ENCODE measurements at places on chromosomes 16 and 17. TPM values are rescaled to one million over a fixed set of nuclear protein-coding genes. Genes with fewer than 3 reads are reported as not detected.
A peak's percentile ranks its signal among the peaks of the same experiment; 100 is the strongest.

DNA sequence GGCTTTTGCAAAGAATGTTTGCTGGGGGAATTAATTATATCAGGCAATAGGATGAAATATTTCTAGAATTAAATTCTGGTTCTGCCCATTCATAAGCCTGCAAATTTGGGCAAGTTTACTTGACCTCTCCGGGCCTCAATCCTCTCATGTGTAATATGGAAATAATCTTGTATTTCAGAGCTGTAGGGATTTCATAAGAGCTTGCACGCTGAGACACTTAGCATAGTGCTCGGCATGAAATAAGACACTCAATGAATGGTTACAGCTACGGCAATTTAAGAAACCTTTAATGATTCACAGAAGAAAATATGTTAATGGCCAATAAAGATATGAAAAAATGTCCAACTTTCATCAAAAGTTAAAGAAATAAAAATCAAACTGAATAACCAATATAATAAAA lies 40.6 kb upstream of the PITPNM3 start:
- DNase-seq: no peak

- DNase-seq: no peak
These were observed at the start of gene ZNF319 for GRCh38 chr16:57999971-58000705. Gene ZNF319 (minus strand): TSS chr16:58000672. CDS start chr16:57998265, 2,407 bp downstream.

DNA sequence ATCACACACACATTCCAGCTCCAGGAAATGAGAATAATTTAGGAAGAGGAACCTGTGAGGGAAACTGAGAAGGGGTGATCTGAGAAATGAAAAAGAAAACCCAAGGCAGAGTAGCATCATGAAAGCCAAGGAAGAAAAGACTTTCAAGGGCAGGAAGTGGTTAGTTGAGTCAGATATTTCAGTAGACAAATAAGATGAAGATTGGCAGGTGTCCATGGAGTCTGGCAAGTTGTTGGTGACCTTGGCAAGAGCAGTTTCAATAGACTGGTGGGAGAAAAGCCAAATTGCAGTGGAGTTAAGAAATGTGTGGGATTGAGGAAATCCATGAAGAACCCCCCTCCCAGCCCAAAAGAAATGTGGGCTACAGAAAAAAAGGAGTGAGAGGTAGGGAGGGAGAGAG lies 10.7 kb downstream of the GNAO1 start:
- DNase-seq: no peak

GRCh38 chr17:6948976-6949375 lies 46.9 kb upstream of the ALOX12 start:
- no peak for DNase-seq

- DNase-seq: no peak
These were observed 210.0 kb downstream of the FTO start for GRCh38 chr16:53913920-53914319.

DNA sequence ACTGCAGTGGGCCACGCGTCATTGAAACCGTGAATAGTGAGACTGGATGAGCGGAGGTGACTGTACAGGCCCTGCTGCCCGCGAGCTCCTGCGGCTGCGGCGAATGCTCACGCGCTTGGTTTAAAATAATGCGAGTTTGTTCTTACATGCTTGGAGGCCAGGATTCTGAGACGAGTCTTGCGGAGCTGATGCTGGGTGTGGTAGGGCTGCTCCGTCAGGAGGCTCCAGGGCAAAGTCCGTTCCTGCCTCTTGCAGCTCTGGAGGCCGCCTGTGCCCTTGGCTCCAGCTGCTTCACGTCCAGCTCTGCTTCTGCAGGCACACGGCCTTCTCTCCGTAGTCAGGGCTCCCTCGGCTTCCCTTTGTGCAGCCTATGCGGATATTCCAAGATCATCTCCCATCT lies 9.5 kb downstream of the ACSF3 start:
- DNase-seq: no peak

DNA sequence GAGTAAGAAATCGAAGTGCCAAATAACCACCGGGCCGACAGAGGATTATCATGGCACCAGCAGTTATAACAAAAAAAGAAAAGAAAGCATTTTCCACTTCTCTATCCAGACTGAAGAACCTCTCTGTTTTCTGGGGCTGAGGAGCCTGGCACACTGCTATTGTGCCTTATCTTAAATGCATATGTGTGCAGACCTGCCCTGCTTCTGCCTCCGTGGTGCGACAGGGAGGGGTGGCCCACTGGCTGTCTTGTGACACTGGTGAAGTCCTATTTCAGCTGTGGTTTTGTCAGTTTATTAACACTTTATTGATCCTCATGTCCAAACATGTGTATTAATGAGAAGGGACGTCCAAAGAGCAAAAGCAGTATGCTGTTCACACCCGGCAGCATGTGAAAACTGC lies 55.4 kb downstream of the CDK5R1 start:
- no peak for DNase-seq

GRCh38 chr16:13958474-13958873 lies 38.5 kb downstream of the ERCC4 start:
- no peak for DNase-seq

DNA sequence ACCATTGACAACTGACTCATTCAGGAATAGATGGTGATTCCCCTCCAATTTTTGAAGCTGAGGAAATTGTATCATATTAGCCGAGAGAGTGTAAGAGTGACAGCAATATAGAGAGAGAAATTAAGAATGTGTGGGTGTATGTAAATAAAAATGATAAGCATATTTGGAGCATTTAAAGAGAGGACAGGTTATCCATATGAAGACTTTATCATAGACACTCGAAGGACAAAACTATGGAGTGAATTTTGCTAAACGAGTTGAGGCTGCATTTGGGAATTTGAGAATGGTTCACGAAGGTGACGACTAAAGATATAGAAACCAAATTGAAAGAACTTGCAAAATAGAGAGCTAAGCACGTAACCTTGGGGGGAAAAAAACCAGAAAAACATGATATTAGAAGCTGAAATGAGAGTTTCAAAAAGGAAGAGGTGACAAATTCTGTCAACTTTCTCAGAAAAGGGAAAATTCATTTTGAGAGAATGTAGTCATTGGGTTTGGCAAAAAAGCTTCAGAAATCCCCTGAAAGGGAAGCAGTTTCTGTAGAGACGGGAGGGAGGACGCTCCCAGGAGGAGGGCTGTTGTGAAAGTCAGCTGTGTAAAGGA lies 129.7 kb downstream of the KCNJ2 start:
- no peak for DNase-seq

- DNase-seq: no peak
These were observed 10.8 kb downstream of the P2RX5 start for GRCh38 chr17:3685174-3685573.

GRCh38 chr16:89695875-89696669 lies 5.4 kb downstream of the SPATA2L start:
- no peak for DNase-seq

- peak; percentile 67 for DNase-seq
These were observed 41.5 kb downstream of the CD300LF start for GRCh38 chr17:74671031-74671771.

DNA sequence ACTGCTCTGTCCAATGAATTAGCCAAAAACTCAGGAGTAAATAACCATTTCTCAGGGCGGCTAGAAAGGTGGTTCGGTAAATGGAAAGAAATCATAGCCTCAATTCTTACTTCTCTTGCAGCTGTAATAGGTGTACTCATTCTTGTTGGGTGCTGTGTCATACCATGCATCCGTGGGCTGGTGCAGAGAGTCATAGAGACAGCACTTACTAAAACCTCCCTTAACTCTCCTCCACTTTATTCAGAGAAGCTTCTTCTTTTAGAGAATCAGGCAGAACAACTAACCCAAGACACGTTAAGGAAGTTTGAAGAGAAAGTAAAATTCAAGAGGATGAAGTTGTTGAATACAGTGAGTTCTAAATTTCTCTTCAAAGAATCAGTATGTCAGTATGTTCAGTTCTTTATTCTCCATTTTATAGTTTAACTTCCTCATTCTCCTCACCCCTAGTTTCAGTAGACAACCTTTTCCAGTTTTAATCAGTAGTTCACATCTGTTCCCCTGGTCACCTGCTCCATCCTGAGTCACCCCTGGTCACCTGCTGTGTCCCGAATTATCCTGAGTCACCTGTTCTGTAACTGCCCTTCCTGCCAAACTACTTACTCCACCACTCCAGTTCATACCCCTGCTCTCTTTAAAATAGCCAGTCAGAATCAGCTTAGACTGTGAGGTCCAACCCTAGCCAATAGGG lies 85.9 kb downstream of the EMP2 start:
- DNase-seq: no peak

- DNase-seq: no peak
These were observed 280.8 kb downstream of the SEC14L1 start for GRCh38 chr17:77421630-77421972.

DNA sequence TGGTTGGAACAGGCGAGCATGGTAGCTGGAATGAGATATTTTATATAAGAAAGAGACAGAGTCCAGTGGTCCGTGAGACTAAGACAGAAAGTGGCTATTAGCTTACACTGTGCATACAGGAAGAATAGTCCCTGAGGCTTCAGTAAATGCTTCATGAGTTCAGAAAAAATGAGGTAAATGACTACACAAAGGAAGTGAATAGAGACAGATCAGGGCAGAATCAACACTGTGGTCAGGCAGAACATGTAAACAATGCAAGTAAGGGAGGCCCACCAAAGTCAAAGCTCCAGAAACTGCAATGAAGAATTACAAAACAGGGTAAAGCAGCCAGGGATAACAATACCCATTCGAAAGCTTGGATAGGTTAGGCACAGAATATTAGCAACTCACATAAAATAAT lies 4.8 kb downstream of the ABCA10 start:
- peak; percentile 69 for DNase-seq

GRCh38 chr16:77171745-77172635 lies 19.0 kb upstream of the MON1B start:
- DNase-seq: peak; percentile 66

DNA sequence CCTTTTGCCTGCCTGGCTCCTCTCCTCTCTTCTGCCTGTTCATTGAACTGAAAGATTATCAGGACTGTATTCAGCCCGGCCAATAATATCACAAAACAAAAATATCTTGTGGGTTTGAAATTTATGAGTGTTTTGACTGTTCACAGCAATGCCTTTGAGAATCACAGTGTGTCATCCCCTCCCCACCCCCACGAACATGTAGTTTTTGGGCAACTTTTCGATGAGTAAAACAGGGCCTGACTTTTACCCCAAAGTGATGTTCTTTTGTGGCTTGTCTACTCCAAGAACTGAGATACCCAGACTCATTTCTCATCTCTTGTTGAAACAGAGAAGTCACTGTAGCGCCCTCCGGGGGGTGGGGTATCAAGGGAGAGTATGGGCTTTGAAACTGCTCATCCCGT lies 675.7 kb downstream of the WWOX start:
- no peak for DNase-seq

DNA sequence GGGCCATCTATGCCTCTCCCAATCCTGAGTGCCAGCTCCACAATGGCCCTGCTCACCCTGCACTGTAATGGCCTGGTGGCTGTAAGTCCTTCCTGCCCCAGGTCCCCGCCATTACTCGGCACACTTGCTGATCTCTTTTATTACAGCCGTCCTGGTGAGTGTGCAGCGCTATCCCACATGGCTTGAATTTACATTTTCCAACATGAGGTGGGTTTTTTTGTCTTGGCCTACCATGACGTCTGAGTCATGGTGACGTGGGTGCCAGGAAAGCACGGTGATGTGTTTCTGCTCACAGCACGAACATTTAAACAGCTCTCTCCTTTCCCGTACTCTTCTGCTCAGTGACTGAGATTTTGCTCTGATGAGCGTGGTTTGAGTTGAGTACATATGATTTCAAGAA lies 55.2 kb upstream of the FOXF1 start:
- no peak for DNase-seq

DNA sequence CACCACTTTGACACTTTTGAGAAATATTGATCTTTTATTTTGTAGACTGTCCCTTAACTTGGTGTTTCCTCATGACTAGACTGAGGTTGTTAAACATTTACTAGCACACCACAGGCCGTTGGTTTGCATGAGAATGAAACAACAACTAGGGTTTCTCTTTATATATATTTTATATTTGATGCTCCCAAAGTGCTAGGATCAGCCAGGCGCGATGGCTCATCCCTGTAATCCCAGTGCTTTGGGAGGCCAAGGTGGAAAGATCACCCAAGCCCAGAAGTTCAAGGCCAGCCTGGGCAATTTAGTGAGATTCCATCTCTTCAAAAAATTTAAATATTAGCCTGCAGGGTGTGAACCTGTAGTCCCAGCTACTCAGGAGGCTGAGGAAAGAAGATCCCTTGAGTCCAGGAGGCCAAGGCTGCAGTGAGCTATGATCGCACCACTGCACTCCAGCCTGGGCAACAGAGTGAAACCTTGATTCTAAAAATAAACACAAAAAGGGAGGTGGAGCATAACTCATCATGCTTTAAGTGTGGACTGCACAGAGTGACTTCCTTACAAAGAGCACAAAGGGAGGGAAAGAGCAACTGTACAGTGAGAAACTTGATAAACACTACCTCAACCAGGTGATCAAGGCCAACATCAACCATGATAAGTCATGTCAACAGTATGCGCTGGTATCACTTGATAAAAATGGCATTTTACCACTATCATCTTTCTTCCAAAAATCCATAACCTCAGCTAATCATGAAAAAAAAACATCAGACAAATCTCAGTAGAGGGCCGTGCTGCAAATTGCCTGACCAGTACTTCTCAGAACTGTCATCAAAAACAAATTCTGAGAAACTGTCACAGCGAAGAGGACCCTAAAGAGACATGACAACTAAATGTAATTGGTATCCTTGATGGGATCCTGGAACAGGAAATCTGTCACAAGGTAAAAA lies 72.8 kb upstream of the ATF7IP2 start:
- DNase-seq: peak; percentile 78

DNA sequence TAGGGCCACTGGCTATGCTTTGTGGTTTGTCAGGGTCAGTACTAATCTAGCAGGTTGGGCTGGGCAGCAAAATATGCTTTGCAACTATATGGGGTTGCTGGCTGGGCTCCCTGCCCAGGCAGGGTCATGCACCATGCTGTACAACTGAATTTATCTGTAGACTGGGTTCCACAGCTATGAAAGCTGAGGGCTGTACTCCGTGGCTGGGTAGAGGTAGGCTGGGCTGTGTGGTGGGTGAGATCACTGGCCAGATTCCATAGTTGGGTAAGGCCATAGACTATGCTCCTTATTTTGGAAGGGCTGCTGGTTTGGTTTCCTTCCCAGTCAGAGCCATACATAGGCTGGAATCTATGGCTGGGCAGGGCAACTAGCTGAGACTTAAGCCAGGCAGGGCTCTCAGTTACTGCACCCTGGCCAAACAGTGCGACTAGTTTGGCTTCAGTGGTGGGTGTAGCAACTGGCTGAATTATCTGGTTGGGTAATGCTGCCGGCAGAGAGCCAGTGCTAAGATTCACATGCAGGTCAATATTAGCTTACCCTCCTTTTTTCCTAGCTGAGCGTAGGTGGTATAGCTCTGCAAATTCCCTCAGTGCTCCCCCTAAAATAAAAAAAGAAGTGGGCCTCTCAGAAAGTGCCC lies 769.1 kb upstream of the CDH8 start:
- no peak for DNase-seq

GRCh38 chr17:12398441-12399051 lies 267.1 kb upstream of the MYOCD start:
- DNase-seq: no peak

- DNase-seq: no peak
These were observed 74.5 kb upstream of the MYOCD start for GRCh38 chr17:12591021-12591735.

- no peak for DNase-seq
These were observed 424 bp downstream of the C17orf100 start for GRCh38 chr17:6651919-6652452.

CES5A gene
- total RNA-seq: not detected

EPX gene
- not detected for total RNA-seq

JPH3 gene
- not detected for total RNA-seq

ITGAL gene
- 0.51 TPM for total RNA-seq

SLC52A1 gene
- 0.13 TPM for total RNA-seq

CPNE7 gene
- total RNA-seq: not detected

HASPIN gene
- 7.8 TPM for total RNA-seq

CHRNE gene
- total RNA-seq: 0.25 TPM

KRTAP4-4 gene
- not detected for total RNA-seq

POLR2A gene
- 63.2 TPM for total RNA-seq

All from HepG2 (cell line).